ENCODE measurements at places on chromosomes 12 and 14. TPM values are rescaled to one million over a fixed set of nuclear protein-coding genes. Genes with fewer than 3 reads are reported as not detected.

DNA sequence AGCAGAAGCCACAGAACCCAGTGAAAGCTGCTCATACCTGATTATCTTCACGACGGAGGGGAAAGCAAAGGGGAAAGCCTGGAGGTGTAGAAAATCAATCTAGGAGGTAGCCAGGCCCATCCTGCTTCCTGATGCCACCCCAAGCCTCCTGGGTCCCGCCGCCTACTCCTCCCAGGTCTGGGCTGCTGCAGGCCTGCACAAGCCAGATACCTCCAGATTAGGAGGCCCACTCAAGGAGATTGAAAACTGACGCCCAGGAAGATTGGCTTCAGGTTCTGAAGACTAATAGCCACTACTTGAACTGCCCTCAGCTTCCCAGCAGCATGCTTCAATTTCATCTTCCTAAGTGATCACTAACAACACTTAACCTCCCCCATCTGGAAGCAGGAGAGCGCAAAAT lies 87.1 kb downstream of the GCH1 start:
- DNase-seq, result no peak

The NGB gene
- total RNA-seq, result not detected

The OTX2 gene
- not detected for total RNA-seq

DNA sequence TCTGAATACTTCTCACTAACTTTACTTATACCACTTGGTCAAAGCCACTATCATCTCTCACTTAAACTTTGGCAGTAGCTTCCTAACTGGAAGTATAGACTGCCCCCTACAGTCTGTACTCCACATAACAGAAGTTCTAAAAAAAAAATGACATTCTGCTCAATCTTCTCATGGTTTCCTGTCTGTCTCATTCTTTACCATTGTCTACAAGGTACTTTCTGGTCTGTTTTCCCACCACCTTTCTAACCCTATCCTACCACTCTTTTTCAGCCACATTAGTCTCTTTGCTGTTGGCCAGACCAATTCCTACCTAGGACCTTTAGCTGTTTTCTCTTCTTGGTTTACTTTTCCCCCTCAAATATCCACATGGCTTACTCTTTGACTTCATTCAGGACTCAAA lies 14.7 kb downstream of the CPSF6 start:
- DNase-seq, result no peak

- no peak for DNase-seq
These were observed 36.8 kb upstream of the TUBA1A start for GRCh38 chr12:49225576-49226166.

DNA sequence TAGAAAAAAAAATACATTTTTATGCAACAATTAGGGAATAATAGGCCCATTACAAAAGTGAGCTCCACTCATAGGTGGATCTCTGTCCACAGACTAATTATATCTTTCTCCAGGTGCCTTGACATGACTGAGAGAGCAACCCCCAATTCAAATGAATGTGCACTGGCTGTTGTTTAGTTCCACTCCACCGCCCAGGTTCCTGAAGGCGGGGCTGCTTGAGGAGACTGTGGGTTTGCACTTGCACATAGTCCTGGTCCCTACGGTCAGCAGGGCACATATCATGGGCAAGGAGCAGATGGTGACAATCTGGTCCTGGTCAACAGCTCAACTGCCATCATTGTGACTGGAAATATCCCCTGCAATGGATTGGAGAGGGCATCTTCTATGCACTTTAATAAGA lies 195.6 kb upstream of the PWP1 start:
- no peak for DNase-seq

GRCh38 chr12:7169951-7170350 lies 19.5 kb upstream of the PEX5 start:
- DNase-seq, result no peak

The EFS gene
- total RNA-seq, result 5.8 TPM

DNA sequence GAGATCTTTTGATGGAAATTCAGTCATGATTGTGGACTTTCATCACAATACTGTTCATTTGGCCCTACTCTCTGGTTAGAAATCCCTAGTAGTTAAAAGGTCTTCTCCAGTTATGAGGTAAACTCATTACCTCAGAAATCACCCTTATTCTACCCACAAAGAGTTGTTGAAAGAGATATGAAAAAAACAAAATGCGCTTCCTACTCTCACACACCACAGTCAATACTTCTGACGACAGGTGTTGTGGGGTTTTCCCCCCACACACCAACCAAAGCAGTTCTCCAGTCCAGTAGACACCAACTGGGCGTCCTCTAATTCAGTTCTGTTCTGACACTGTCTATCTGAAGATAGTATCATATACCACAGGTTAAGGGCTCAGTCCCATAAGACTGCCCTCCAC lies 54.9 kb downstream of the TRMT5 start:
- no peak for DNase-seq

The DYNLL1 gene
- total RNA-seq, result 237 TPM

GRCh38 chr12:53939141-53940108 lies 794 bp downstream of the HOXC13 start:
- no peak for DNase-seq

GRCh38 chr12:24233519-24234246 lies 284.2 kb upstream of the SOX5 start:
- no peak for DNase-seq

DNA sequence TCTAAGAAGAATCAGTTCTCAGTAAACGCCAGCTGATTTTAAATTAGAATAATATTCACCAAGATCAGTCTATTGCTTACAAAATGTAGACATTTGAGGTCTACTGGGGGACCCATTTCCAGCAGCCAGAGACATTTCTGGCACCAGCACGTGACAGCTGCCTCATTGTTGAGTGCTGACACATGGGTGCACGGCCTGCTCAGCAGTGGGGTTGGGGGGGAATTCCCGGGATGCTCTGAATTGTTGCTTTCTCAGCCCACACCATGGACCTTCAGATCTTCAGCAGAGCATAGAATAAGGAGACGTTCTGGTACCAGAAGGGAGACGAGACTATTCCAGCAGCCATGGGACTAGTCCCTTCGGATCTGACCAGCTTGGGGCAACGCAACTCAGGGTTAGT lies 18.3 kb downstream of the PLEKHG7 start:
- no peak for DNase-seq
